ENCODE measurements at places on chromosomes 7 and 10.

GRCh38 chr7:21771906-21772610 is 173.6 kb downstream of the CDCA7L start:
- no peak for DNase-seq

DNA sequence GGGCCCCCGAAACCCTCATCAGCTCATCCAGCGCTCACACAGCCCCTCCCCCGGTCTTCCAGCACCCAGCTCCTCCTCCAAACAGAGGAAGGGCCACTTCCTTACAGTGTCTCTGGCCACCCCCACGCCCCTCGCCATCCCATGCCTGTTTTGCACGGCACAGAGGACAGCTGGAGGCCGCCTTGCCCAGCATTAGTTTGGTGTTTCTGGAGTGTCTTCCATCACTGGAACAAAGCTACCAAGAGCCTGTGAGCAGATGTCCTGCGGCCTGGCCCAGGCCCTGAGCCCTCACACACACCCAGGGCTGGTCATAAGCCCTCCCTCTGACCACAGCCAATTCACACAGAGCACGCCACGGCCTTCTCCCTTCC is 82.3 kb downstream of the MAD1L1 start:
- no peak for DNase-seq

DNA sequence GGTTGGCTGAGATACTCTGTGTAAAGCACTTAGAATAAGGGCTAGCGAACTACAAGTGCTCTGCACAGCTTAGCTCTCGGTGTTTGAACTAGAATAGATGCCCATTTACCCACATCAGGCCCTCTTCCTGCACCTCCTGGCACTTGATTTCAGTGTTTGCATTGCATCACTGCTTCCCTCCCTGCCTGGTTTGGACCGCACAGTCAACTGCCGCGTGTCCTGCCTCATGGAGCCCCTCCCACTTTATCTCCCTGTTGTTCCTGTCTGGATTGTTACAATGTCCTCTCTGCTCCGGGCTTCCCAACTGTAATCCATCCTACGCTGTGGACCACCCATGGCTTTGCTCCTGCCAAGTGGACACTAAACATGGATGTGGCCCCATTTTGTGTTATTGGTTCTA is 2.3 kb downstream of the FAM107B start:
- DNase-seq = no peak

DNA sequence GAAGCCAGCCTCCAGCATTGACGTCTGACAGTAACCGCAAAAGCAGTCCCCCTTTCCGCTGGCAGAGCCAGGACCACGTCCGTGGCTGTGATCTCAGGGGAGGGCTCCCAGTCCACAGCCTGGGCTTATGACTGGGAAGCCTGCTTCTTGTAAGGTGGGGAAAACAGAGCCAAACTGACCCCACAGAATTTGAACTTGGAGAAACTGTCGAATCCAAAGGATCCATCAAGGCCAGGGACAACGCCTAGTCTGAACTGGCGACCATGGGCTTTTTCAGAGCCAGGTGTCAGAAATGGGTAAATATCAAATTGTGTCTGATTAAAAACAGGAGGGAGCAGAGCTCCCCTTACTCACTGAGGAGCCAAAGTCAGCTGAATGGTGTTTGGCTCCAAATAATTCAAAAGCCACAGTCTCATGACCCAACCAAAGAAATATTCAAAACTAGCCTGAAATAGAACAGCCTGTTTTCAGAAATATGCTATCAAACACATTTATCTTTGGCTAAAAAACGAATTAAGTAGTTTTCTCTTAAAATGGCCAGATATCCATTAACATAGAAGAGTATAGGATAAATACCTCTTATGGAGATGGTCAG is 751.4 kb upstream of the GALNT17 start:
- no peak for DNase-seq

DNA sequence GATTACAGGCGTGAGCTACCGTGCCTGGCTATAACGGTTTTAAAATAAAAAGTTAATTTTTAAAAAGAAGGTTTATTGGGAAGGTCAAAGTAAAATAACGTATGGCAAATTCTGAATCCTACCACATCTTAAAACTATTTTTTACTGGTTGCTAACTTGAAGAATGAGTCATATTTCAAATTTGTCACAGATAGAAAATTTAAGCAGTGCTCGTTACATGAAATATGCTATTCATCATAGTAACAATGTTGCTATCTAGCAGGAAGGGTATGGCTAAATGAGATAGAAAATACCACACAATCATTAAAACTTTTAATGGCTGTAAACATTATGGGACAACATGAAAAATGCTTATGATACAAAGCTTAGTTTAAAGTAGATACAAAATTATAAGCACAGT is 500.5 kb downstream of the PHTF2 start:
- no peak for DNase-seq

GRCh38 chr7:108083980-108084379 is 46.2 kb downstream of the LAMB4 start:
- no peak for DNase-seq

DNA sequence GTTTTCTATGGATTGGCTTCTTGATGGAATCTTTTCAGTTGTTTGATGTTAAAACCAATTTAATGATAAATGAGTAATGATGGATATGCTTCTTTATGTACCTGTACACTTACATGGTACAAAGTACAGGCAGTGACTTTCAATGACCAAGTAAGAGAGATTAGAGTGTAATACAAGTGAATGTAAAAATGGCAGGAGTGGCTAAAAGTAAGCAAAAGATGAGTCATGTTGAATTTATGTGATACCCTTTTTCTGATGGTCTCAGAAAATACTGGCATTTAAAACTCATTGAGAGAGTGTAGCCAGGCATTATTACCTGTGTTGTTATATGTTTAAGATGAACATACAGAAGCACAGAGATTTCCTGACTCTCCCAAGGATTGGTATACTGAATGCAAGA is 97.1 kb downstream of the GPR85 start:
- DNase-seq = no peak

GRCh38 chr7:70415179-70415972 is 716.6 kb upstream of the GALNT17 start:
- DNase-seq = no peak

DNA sequence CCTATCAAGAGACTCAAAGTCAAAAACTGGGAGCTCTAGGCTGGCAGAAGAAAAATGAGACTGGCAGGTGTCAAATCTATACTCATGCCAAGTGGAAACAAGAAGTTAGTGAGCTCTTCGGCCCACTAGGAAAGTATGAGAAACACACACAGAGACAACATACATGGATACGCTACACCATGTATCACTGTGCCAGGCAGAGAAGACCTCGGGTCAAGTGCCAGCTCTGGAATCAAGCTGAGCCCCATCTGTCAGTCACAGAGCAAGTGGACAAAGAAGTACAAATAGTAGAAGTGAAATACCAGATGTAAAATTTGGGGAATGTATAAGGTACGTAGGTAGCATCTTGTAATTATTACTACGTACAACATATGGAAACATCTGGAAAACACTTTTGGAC is 62.4 kb downstream of the FAM13C start:
- DNase-seq = no peak
